Stimulated activated naive CD8-positive, alpha-beta T cell treated with anti-CD3 and anti-CD28 coated beads, Interleukin-15, amount 100 ng/mL, for 72 hours (primary cell): ENCODE measurements at places on chromosomes 6 and 20.

GRCh38 chr6:97215157-97215769 is 67.8 kb downstream of the MMS22L start:
- DNase-seq, result no peak

GRCh38 chr6:15308435-15309213 is 62.8 kb downstream of the JARID2 start:
- no peak for DNase-seq

DNA sequence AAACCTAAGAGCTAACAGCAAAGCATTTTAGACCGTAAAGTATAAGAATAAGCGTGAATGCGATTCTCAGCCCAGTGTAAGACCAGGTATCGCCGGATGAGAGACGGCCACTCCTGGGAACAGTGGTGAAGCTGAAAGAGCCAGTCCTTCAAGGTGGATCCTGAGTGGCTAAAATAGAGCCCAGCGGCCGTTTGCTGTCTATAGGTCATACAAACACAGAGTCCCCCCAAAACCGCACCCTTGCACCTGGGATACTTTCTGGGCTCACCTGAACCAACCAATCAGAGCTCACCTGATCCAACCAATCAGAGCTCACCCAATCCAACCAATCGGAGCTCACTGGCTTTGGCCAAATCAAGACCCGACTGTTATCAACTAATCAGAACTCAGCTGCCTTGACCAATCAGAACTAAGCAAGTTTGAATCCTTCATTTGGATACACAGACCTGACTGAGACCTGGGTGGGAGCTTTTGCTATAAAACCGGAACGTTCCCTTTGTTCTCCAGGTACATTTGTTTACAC is 248.2 kb downstream of the DLL1 start:
- no peak for DNase-seq

- DNase-seq, result peak; percentile 78
Observed at GRCh38 chr6:166488076-166488685, 98.3 kb downstream of the RAMACL start.

DNA sequence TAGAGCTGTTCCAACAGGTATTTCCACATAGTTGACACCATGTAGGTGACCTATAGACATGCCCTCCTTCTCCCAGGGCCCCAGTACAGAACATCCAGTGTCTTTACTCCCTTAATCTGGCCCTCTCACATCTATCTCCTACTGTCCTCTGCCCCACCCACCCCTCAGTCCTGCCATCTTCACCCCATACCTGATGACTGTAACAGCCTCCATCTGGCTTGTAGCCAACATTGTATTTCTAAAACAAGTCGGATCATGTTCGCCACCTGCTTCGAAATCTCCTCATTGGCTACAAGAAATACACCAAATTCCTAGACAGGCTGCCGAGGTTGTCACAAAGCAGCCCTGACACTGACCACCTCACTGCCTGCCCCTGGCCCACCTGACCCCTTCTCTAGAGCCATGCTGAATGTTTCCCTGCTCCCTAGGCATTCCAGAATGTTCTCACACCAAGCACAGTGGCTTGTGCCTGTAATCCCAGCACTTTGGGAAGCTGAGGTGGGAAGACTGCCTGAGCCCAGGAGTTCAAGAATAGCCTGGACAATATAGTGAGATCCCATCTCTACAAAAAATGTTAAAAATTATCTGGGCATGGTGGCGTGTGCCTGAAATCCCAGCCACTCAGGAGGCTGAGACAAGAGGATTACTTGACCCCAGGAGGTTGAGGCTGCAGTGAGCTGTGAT is 6.0 kb downstream of the ZC3H12D start:
- DNase-seq, result no peak

DNA sequence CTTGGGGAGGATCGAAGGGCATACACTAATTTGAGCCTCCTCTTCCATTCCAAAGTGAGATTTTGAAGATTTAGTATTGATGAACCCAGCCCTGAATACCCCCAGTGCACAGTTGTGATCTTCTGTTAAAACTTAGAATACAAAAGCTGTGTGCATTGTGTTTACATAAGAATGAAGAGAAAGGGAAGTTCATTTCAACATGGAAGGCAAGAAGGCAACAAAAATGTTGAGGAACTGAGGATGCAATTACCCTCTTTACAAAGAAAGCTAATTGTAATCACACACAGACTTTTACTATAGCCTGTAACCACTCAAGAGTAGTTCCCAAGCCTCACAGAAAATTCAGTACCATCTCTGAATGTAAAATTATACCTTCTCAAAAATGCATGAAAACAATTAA is 49.3 kb downstream of the GFOD1 start:
- DNase-seq, result no peak

DNA sequence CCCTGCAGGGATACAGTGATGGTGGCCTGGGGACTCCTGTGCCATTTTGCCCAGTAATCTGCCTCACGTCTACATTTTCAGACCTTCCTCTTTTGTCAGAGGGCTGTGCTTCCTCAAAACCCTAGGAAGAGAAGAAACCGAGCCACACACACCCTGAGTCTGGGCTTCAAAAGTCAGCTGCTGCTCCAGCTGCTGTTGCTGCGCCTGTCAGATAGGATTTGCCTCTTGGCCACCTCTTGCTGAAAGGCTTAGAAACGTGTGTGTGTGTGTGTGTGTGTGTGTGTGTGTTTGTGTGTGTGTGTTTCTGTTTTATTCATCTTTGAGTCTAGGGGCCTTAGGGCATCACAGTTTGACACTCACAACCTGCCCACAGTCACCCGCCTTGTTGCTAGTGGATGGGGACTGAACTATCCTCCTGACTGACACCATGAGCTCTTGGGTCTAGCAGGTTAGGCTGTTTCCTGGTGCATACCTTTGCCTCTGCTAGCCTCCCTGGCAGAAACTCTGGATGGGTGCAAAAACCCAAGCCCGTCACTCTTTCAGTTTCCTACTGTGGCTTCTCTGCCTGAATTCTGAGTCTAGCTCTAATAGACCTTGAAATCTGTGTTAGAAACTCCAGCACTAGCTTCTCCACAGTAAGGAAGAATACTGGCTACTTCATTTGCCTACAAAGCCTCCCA is 94.9 kb upstream of the CEP85L start:
- no peak for DNase-seq

- no peak for DNase-seq
Observed at GRCh38 chr6:20252311-20252710, 40.0 kb upstream of the MBOAT1 start.

- DNase-seq, result no peak
Observed at GRCh38 chr6:148212366-148212765, 130.3 kb upstream of the SASH1 start.

GRCh38 chr20:16541226-16541625 is 32.0 kb downstream of the KIF16B start:
- DNase-seq, result no peak

DNA sequence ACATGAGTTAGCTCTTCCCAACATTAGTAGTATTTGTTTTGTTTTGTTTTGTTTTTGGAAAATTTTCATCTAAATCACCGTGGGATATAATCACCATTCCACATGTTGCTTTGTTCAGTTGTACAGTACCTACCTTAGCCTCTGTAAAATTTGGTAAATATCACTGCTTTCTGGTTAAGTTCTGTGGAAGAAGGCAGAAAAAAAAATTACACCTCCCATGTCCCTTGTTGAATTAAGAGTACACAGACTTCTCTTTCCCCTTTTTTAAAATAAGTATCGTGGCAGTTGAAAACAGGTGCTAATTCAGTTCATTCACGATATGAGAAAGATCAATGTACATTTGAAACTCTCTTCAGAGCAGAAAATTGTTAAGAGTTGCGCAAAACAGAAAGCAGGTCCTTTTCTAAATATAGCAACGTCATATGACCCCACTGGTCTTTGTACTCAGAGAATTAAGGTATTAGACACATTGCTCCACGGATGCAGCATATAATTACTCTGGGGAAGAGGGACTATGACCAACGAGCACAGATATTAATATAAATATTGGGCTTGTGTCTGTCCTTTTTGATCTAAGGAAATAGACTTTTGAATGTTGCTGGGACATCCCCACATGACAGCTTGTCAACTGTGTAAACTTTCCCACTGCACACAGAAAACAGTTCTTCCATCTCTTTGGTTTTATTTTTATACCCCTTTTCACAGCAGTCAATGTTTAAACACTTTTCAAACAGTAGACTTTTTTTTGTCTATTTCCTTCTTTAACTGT is 58.6 kb upstream of the ZNF217 start:
- DNase-seq, result no peak

DNA sequence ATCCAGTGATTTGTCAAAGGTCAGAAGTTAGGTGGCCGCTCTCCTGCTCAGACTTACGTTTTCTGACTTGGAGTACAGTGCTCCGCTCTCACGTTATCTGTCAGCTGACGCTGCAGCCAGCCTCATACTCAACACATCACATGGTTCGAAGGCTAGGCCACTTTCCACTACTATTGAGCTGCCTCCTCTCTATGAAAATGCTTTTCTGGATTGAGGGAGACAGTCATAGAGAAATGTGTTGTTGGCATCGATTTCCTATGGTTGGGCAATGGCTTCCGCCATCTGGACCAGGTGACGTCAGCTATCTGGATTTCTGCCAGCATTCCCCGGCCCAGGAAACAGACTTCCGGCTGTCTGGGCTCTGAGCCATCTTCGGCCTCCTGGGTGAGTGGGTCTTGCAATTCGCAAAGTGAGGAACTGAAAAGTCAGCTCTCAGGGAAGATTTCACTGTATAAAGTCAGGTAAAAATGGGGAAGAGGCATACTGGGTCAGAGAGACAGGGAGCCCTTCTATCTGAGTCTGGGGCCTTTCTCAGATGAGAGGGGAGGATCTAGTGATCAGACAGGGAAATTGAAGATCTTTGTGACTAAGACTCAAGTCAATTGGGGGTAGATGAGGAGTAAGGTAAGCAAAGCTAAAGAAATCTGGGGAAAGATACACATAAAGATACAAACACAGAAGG is 37.5 kb upstream of the IER3 start:
- DNase-seq, result no peak

- DNase-seq, result no peak
Observed at GRCh38 chr6:132445201-132445951, 44.1 kb upstream of the MOXD1 start.

- DNase-seq, result no peak
Observed at GRCh38 chr6:1644516-1645060, 34.9 kb downstream of the FOXC1 start.

DNA sequence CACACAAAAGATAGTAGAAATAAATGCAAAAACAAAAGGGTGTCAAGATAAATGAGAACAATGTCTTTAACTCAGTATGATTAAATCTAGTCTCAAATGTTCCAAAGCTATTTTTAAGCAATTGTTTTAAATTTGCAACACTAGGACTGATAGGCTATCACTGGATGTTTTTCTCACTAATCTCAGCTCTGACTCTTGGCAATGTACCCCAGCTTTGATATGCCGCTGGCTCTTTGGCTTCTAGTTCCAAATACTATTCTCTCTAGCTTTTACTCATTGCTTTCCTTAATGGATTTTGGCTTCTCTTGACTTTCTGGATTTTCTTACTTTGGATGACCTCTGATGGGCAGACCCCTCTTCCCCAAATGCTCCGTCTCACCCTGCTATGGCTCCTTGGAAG is 116.0 kb upstream of the SLC35B3 start:
- no peak for DNase-seq

GRCh38 chr6:78896227-78896626 is 28.9 kb downstream of the IRAK1BP1 start:
- no peak for DNase-seq

GRCh38 chr20:61933951-61934715 is 131.5 kb downstream of the TAF4 start:
- no peak for DNase-seq

DNA sequence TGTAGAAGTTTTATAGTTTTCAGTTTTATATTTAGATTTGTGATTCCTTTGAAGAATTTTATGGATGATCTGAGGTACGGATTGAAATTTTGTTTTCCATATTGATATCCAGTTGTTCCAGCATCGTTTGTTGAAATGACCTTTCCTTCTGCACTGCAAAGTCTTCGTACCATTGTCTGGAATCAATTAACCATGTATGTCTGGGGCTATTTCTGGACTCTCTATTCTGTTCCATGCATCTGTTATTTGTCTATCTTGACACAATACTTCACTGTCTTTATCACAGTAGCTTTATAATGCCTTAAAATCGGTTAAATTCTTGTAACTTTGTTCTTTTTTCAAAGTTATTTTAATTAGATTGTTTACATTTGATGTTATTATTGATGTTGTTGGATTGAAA is 154.9 kb downstream of the FARS2 start:
- no peak for DNase-seq

DNA sequence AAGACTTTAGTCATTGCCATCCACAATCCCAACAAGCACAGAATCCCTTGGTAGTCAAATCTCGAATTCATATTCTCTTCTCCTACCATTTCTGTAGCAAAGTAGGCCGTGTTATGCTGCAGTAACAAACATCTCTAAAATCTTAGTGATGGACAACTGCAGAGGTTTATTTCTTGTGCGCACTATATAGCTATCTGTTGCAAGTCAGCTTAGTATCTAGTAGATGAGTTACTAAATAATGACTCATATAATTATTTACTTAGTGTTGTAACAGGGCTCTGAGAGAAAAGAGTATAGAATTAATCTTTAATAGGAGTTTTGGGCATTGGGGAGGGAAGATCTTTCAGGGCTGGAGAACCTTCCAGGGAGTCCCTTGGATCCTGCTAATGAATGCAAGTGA is 73.3 kb downstream of the CAP2 start:
- no peak for DNase-seq

- no peak for DNase-seq
Observed at GRCh38 chr20:21391972-21392352, 5.4 kb downstream of the NKX2-4 start.

DNA sequence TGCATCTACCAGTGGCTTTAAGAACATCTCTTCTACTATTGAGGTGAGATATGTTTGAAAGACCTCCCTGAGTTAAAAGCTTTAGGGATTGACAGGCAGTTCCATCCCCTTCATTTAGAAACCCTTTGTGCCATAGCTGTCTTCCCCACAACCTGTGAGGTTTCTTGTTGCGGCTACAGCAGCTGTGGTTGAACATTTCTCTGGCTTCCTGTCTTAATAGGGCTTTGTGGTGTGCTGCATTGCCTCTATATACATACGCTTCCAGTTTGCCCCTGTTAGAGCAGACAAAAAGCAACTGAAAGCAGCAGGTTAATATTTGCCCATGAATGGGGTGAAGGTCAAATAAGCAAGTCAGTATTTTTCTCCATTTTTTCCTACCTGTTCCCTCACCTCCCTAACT is 210.2 kb downstream of the TMEM200A start:
- DNase-seq, result peak; percentile 73

- DNase-seq, result no peak
Observed at GRCh38 chr6:130417951-130418350, 52.1 kb downstream of the TMEM200A start.

- no peak for DNase-seq
Observed at GRCh38 chr6:161660666-161661571, 387.1 kb upstream of the AGPAT4 start.

DNA sequence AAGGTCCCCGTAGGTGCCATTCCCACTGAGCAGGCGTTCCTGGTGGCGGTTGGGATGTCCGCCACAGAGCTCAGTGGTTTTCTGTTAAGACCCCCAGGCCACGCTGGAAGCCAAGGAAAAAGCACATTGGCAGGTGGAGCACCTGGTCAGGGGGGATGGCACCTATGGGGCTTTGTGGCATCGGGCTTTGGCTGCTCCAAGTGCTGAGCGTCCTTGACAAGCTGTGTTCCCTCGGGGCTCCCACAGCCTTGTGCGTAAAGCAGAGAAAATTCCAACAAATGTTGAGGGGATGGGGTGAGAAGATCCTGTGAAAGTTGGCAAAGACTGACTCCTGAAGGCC is 135.4 kb downstream of the JPH2 start:
- DNase-seq, result no peak

GRCh38 chr6:148345578-148345977 is 2.9 kb downstream of the SASH1 start:
- no peak for DNase-seq
